CD8-positive, alpha-beta memory T cell (primary cell): ENCODE measurements at places on chromosomes 13 and 19.

GRCh38 chr13:76663592-76664335 is 222.4 kb downstream of the KCTD12 start:
- no peak for DNase-seq

DNA sequence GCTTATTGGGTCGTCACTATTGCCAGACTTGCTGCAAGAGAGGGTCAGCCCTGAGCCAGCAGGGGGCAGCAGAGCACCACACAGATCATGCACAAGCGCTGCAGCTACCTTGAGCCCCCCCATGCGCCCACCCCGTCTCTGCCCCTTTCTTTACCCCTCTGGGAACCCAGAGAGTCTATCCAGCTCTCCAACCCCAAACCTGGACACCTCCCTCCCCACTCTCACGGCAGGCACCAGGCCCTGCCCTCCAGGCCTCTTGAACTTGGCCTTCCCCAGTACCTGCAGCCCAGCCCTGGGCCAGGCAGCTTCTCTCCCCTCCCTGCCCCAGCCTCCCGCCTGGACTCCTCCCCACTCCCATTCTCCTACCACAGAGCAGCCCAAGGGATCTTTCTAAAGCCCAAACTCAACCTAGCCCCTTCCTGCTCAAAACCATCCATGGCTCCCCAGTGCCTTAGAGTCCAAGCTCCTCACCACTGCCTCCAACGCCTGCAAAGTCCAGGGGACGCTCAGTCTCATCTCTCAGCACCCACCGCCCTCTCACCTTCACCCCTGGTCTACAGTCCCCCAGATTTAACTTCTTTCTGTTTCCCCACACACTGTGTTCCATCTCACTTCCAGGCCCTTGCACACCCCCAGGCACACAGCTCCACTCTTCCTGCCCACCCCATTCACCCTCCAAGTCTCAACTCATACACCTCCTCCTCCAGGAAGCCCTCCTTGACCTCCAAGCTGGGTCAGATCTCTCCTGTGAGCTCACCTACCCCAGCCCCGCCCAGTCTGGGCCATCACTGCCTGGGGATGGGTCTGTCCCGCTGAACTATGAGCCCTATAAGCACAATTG is 9.4 kb upstream of the CEACAM16 start:
- DNase-seq, result peak; percentile 66

GRCh38 chr13:76738616-76739015 is 147.6 kb downstream of the KCTD12 start:
- DNase-seq, result no peak

DNA sequence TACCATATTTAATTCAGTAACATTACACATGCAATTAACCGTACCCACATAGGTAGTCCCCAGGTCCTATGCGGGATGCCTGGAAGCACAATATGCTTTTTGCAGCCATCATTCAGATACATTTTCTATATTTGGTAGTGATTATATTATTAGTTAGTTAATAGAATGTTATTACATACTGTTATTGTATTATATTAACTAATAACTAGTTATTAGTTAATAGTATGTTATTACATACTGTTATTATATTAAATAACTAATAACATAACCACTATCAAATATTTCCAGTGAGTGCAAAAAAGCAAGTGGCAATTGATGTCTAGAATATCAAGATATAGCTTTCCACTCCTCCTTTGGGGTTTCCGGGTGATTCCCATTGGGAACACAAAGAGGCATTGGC is 45.5 kb upstream of the CYP2A7 start:
- DNase-seq, result no peak

GRCh38 chr13:76425935-76426334 is 460.3 kb downstream of the KCTD12 start:
- no peak for DNase-seq

GRCh38 chr13:62747152-62747551 is 1331.5 kb upstream of the PCDH20 start:
- no peak for DNase-seq

DNA sequence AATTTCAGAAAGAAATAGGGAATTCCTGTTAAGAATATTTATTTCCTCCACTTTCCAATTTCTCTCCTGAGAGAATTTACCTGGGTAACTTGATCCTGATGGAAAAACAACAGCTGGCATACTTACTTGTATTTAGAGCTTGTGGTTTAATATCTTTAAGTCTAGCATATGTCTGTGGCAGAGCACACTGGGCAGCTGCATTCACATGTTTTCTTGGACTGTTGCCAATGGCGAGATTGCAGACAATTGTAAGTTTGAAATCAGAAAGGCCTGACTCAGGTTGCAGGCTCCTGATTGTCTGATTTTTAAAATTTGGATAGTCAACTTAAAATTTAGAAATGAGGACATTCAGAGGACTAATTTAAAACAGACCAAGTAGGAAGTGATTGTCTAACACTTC is 66.9 kb downstream of the NHLRC3 start:
- DNase-seq, result no peak

- no peak for DNase-seq
These were observed 1.4 kb downstream of the SH2D3A start for GRCh38 chr19:6765738-6766356.

DNA sequence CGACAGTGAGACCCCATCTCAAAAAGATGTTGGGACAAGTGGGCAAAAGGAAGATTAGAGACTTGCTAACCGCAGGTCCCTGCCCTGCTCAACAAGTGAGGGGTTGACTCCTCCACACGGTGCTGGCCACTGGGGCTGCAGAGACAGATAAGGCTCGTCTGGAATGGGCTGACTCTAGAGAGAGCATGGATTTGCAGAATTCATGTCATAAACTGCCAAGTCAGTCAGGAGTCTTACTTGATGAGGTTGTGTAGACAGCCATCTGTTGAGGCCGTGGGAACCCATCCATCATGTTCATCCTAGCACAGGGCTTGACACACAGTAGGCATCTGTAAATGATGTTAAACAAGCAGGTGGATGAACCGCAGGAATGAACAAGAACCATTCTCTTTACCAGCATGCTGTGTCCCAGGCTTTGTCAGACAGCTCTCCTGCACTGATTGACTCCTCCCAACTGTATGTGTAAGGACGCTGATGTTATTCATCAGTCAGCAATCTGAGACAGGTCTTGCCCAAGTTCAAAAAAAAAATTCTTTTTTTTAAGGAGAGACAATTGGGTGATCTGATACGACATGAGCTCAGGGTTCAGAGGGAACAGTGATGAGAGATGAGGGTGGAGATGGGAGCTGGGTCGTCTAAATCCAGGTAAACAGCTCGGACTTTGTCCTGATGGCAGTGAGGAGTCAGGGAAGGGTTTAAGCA is 8.8 kb downstream of the PAF1 start:
- no peak for DNase-seq
